ENCODE measurements at places on chromosomes 2 and 18.

DNA sequence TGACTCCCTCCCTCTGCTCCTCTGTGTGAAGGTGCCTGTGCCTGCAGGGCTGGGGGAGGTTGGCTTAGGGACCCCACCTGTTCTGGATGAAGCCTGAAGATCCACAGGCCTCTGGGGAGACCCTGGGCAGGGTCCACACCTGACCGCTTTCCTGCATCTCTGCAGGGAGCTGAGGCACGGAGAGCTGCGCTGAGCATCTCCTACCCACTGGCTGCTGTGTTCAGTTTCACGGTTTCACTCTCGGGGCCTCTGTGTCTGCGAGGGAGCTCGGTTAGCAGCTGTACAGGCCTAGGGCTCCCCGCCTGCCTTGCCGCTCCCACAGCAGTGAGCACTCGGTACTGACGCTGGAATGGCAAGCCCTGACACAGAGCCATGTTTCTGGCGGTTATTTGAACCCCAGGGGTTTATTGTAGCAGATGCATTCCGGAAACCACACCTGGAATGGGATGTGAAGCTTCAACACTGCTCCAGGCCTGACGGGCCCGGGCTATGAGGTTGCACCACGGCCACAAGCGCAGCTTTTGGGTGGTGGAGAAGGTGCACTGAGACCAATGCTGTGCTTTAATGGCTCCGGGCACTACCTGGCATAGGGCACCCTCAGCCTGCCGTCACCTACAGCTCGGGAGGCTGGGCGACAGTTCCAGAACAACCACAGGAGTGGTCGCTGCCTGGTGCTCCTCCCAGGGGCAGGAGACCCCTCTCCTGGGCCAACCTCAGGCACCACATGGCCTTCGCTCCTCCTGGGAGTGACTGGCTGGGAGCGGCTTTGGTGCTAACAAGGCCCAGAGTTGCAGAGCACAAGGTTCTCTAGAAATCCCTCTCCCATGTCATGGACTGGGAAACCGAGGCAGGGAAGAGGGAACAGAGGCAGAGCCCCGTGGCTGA lies 257.9 kb downstream of the NDUFA10 start:
- no peak for DNase-seq

DNA sequence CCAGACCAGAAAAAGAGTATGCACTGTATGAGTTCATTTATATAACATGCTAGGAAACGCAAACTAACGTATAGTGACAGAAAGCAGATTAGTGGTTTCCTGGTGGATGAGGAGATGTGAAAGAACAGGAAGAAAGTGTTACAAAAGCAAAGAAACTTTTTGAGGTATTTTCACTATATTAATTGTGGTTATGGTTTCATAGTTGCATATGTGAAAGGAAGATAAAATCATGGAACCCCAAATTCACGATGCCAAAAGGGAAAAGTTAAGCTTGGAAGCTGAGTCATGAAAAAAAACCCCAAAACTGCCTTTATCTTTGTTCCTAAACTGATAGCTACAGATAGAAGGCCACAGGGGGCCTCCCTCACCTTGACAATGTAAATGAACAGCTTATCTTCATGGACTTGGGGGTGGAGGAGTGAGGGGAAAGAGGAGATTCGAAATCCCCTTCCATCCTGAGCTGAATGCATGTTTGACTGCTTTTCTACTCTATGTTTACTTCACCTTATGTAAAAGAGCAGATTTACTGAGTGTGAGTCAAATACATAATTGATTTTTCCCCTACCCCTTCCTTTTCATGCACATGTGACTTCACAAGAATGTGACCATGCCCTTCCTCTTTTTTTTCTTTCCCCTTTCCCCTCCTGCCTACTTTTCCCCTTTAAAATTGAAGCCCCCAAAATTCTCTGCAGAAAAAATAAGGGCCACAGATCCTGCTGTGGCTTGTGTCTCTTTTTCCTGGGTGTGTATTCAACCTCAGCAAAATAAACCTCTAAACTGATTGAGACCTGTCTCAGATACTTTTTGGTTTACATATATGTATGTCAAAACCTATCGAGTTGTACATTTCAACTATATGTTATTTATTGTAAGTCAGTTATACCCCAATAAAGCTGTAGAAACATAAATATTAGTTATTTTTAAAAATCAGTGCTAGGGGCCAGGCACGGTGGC lies 100.1 kb upstream of the TLK1 start:
- peak; percentile 35 for DNase-seq

GRCh38 chr18:2536063-2536462 lies 35.2 kb downstream of the METTL4 start:
- no peak for DNase-seq

- no peak for DNase-seq
Measured at GRCh38 chr2:241837197-241837965, 21.3 kb downstream of the PDCD1 start.

GRCh38 chr2:223238301-223238700 lies 186.3 kb downstream of the KCNE4 start:
- no peak for DNase-seq

- no peak for DNase-seq
Measured at GRCh38 chr2:66929632-66930338, 467.3 kb upstream of the ETAA1 start.

GRCh38 chr18:57666818-57667497 lies 45.3 kb upstream of the NARS1 start:
- no peak for DNase-seq

GRCh38 chr18:63460414-63460813 lies 16.3 kb upstream of the SERPINB5 start:
- no peak for DNase-seq

- no peak for DNase-seq
Measured at GRCh38 chr2:5316001-5316490, 376.1 kb upstream of the SOX11 start.

DNA sequence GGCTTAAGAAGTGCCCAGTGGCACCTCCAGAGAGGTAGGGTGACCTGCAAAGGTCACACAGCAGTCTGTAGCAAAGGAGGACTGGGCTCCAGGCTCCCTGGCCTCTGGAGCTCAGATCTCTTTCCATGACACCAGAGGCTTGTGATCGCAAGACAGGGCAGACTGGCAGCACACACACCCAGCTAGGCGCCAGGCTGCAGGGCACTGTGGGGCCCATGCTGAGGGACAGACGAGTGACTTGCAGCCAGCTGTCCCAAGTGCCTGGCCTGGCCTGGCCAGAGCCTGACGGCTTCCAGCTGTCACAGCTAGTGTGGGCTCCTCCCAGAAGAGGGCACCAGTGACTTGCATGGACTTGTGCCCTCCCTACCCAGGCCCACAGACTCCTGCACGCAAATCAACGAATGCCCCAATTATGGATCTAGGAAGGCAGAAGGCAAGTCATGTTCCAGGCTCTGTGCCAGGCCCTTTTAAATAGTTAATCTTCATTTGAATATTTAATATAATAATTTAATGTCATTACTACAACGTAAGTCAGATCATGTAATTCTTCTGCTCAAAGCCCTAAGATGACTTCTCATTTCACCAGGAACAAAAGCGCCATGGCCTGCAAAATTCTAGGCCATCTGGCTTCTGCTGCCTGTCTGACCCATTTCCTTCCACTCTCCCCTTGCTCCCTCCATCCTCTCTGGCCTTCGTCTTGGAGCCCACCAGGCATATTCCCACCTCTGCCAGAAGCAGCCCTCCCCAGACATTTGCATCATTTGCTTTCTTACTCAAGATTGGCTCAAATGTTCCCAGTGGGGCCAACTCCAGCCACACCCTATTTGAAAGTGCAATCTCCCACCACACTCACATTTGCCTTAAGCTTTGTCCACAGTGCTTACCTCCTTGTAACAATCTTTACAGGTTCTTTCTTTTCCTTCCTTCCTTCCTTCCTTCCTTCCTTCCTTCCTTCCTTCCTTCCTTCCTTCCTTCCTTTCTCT lies 3.7 kb upstream of the SPEG start:
- DNase-seq = no peak

DNA sequence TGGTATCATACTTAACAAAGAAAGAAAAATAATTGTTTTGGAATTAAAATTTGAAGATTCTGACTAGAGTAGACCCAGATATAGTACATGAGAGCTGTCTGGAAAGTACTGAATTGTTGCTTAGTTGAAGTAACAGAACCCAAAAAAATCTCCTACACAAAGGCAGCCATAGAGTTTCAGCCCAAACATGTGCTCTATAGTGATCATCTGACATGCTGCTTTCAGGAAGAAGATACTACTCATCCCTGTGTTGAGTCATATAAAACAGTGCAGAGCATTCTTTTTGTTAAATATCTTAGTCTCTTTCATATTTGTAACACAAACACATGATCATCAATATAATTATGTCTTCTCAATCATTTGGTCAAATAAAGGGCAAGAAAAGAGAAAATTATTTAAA lies 84.8 kb upstream of the PTPRM start:
- DNase-seq = no peak

All from activated T-cell treated with anti-CD3 and anti-CD28 coated beads, Interleukin-2, amount 50 U/mL, for 24 hours (primary cell).